CD8-positive, alpha-beta memory T cell (primary cell): ENCODE measurements at places on chromosomes 3 and 15. TPM values are rescaled to one million over a fixed set of nuclear protein-coding genes. Genes with fewer than 3 reads are reported as not detected.
A peak's percentile ranks its signal among the peaks of the same experiment; 100 is the strongest.

DNA sequence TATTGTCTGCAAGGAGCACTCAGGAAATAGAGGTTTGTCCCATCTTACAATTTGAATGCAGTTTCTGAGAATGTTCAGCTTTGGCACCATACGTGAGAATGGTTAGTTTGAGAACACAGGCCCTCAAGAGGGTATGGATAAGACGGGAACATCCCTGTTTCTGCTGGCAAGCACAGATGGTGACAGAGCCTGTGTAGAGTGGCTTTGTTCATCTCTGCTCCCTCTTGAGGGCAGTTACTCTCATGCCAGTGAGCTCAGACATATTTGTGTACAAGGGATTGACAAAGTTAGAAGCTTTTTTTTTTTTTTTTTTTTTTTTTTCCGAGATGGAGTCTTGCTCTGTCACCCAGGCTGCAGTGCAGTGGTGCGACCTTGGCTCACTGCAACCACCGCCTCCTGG is 71.5 kb upstream of the FILIP1L start:
- no peak overlapping the region for H3K27ac ChIP-seq
- no peak overlapping the region for H3K4me3 ChIP-seq
- no peaks in the 10 kb centered on the region for H3K4me1 ChIP-seq

- H3K4me1 ChIP-seq = peaks cover 19% of the 10 kb centered on the region
- H3K36me3 ChIP-seq = no peaks in the 10 kb centered on the region
- DNase-seq = peak; percentile 13
Measured at GRCh38 chr15:76057332-76058000, 2.3 kb upstream of the TMEM266 start.

NEK10 gene
- polyA plus RNA-seq = 0.07 TPM

BCL2A1 gene
- 29.5 TPM for polyA plus RNA-seq

DNA sequence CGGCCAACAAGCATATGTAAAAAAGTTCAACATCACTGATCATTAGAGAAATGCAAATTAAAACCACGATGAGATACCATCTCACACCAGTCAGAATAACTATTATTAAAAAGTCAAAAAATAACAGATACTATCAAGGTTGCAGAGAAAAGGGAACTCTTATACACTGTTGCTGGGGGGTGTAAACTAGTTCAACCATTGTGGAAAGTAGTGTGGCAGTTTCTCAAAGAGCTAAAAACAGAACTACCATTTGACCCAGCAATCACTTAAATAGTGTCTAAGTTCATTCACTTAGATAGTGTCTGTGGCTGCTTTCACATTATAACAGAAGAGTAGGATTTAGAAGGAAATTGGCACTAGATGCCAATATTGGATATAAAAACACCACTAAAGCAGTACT is 49.7 kb downstream of the CGGBP1 start:
- H3K27ac ChIP-seq = no peak overlapping the region
- no peaks in the 10 kb centered on the region for H3K27me3 ChIP-seq
- DNase-seq = no peak
- no peaks in the 10 kb centered on the region for H3K4me1 ChIP-seq
- H3K36me3 ChIP-seq = no peaks in the 10 kb centered on the region

GRCh38 chr15:63037976-63038720 is 4.4 kb upstream of the TPM1 start:
- H3K27ac ChIP-seq = no peak overlapping the region
- peaks cover 12% of the 10 kb centered on the region for H3K27me3 ChIP-seq
- H3K4me1 ChIP-seq = peaks cover 2% of the 10 kb centered on the region
- H3K4me3 ChIP-seq = no peak overlapping the region
- no peak for DNase-seq
- no peaks in the 10 kb centered on the region for H3K36me3 ChIP-seq

MTHFS gene
- polyA plus RNA-seq = 63.4 TPM

GRCh38 chr3:71684757-71685386 is 40.3 kb downstream of the EIF4E3 start:
- H3K36me3 ChIP-seq = peaks cover 21% of the 10 kb centered on the region
- DNase-seq = no peak
- H3K4me1 ChIP-seq = no peaks in the 10 kb centered on the region
- no peak overlapping the region for H3K27ac ChIP-seq
- H3K4me3 ChIP-seq = no peak overlapping the region

DISP2 gene
- 1.1 TPM for polyA plus RNA-seq

DNA sequence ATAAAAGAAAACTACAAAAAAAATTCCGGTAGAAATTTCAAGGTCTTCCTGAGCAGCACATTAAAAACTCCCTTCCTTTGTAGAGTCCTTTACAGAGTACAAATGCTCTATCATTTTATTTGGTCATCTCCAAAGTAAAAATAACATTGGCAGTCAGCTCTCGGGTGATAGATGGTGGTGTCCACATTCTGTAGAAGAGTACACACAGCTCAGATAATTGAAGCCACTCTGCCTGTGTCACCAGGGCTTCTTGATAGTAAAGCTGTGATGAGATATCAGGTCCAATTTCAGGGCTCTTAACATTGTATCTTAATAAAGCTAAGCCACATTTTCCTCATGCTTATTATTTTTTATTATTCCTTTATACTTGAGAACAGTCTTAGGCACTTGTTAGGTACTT is 371.6 kb downstream of the TAFA4 start:
- H3K27ac ChIP-seq = no peak overlapping the region
- no peak for DNase-seq
- no peaks in the 10 kb centered on the region for H3K4me1 ChIP-seq
- no peaks in the 10 kb centered on the region for H3K27me3 ChIP-seq
- no peak overlapping the region for H3K4me3 ChIP-seq
